ENCODE measurements at places on chromosomes 16 and 17.

- no peak for DNase-seq
Measured at GRCh38 chr16:83220066-83220465, 587.7 kb upstream of the HSBP1 start.

DNA sequence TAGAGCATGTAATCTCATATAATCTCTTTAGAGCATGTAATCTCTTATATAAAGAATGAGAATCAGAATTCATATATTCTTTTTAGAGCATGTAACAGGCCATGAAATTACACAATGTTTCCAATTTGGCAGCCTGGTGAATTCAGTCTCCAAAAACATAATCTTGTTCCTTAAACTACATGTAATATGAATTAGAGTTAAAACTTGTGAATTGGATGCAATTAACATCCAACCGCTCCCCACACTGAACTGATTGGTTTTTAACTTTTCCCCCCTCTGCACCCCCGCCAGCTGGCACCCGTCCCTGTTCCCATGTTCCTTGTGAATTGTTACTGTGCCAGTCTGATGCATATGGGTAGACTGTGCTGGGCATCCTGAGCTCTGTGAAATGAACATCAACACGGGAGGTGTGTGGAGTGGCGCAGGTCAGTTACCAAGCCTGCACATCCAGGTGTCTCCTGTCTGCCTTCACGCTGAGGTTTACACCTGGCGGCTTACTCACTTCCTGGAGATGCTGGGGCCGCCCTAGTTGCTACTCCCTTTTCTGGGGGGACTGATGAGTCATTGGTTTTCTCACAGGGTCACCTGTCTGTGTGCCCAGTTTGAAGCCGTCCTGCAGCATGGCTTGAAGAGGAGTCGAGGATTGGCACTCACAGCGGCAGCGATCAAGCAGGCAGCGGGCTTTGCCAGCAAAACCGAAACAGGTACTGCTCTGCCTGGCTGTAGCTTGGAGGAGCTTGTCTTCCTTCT lies 50.4 kb downstream of the SNX29 start:
- DNase-seq, result peak; percentile 95

DNA sequence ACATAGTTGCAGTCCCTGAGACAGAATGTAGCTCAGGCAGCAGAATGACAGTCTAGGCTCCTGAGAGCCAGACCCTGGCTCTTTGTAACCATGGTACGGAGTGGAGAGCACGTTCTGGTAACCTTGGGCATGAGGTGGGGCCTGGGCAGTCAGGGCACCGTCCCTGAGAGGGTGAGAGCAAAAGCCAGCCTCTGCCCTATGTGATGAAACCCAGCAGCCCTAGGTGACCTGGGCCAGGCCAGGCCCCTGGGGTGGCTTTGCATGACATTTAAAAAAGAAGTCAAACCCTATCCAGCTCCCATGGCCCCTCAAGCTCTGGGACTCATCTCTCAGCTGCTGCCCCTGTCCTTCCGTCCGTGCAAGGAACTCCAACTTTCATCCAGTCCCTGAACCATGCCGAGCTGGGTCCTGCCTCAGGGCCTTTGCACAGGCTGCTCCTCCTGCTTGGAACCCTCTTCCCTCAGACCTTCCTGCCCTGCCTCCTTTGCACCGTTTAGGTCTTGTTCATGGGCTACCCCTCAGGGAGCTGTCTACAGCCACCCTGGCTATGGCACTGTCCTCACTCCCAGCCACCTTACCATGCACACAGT lies 188.6 kb downstream of the NTN1 start:
- DNase-seq, result no peak

- DNase-seq, result no peak
Measured at GRCh38 chr16:31754998-31755615, 118.5 kb upstream of the ZNF267 start.

DNA sequence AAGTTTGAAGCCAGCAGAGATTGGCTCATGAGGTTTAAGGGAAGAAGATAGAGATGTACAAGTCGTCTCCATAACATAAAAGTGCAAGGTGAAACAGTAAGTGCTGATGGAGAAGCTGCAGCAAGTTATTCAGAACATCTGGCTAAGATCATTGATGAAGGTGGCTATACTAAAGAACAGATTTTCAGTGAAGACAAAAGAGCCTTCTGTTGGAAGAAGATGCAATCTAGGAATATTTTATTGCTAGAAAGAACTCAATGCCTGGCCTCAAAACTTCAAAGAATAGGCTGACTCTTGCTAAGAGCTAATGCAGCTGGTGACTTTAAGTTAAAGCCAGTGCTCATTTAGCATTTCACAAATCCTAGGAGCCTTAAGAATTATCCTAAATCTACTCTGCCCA lies 26.0 kb downstream of the CCL4 start:
- no peak for DNase-seq

GRCh38 chr16:88430185-88430523 lies 22.9 kb upstream of the ZFPM1 start:
- no peak for DNase-seq

Data from keratinocyte (primary cell).